ENCODE measurements at places on chromosomes 2 and 18.

GRCh38 chr2:236550701-236551465 lies 18.7 kb upstream of the ACKR3 start:
- DNase-seq, result no peak

- DNase-seq, result no peak
Measured at GRCh38 chr2:16021611-16022363, 81.4 kb downstream of the MYCN start.

- no peak for DNase-seq
Measured at GRCh38 chr2:189492451-189492850, 51.2 kb downstream of the WDR75 start.

- DNase-seq, result no peak
Measured at GRCh38 chr2:118046634-118047210, 32.9 kb upstream of the CCDC93 start.

DNA sequence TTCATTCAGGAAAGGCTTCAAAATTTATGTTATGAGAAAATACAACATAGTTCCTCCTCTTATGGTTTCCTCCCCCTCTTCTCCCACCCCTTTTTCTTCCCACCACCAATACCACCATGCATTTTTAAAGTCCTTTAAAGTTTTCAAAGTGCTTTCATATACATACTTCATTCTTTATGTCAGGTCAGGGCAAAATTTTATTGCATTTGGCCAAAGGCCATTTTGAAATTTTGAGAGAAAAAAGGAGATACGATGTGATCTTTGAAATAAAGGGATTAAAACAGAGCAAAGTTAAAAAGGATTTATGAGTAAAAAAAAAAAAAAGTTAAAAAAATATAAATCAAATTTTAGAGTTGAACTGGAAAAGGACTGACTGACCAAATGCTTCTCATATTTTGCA lies 792.5 kb upstream of the FANCL start:
- DNase-seq, result no peak

GRCh38 chr2:142946941-142947340 lies 69.5 kb downstream of the KYNU start:
- DNase-seq, result no peak

All from coronary artery (tissue), 2 donors.